Stimulated activated naive CD8-positive, alpha-beta T cell treated with anti-CD3 and anti-CD28 coated beads, Interleukin-15, Interleukin-2, amounts not matched to agents 100 U/mL and 50 U/mL, for 24 hours (primary cell): ENCODE measurements at places on chromosomes 7 and 10.

- DNase-seq: no peak
These were observed 144.5 kb downstream of the NEURL1 start for GRCh38 chr10:103637927-103638557.

DNA sequence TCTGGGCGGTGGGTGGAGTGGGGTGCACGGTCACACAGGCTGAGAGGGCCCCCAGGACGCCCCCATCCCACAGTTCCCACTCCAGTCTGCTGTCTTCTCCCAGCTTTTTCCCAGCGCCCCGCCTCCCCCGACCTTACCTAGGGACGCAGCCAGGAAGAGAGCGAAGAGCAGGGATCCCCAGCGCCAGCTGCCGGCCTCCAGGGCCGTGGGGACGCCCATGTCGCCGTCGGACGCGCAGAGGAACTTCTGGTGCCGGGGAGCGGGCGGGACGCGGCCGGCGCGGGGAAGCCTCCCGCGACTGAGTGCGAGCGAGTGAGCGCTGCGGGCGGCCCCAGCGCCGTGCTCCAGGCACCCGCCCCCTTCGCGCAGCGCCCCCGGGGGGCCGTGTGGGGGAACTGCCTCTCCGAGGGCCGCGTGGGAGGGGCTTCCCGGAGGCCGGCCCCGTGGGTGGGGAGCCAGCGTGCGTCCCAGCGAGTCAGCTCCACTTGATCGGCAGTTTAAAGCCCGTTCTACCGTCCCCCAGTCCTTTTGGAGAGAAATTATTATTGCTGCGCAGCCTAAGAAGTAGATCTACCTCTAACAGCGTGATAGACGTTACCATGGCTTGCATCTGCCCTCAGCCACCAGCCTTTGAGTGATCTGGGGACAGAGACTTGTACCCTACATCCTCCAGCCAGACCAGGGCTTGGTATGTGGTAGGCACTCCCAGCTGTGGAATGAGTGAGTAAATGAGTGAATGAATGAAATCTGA, at the start of gene VSIR:
VSIR (minus strand) TSS at position 300 of the 751 bp plus-strand sequence; CDS start at position 219, 81 bp downstream.
- DNase-seq: peak; percentile 97

- no peak for DNase-seq
These were observed 287.2 kb downstream of the HGF start for GRCh38 chr7:81482600-81483186.

GRCh38 chr10:10128387-10128786, 889.3 kb upstream of the CELF2 start:
- DNase-seq: no peak

- no peak for DNase-seq
These were observed 28.9 kb downstream of the RAB11FIP2 start for GRCh38 chr10:118017850-118018249.

DNA sequence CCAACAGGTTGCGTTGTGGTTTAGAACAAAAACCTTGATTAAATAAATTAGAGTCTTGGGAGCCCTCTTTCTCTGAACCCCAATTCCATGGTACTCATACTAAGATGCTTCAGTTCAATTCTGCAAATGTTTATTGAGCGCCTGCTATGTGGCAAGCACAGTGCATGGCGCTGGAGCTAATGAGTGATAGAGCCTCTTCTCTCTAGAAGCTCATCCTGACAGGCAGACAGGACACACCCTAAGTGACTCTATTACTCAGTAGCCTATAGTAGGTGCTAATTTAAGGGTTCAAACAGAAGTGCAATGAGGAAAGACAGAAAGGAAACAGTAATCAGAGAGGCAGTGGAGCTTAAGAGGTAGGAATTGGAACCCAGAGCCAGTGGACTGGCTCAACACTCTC, 124.4 kb upstream of the C7orf33 start:
- DNase-seq: no peak
